WTC11 (cell line): ENCODE measurements at places on chromosomes 12 and 14.
A peak's percentile ranks its signal among the peaks of the same experiment; 100 is the strongest.

DNA sequence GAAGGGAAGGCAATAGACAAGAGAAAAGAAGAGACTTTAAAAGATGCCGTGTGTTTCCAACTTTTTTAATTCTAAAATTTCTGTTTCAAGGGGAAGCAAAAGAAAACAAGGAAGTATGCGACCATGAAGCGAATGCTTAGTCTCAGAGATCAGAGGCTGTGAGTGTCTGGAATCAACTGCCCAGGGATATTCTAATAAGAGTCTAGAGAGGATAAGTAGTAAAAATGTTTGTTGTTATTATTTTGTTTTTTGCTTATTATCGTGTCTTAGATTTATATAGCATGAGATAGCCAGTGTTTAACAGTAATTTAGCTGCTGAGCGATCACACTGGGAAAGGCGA is 421 bp downstream of the FCF1 start:
- no peaks in the 10 kb centered on the region for H3K27me3 ChIP-seq
- peak overlapping the region; percentile 98 for H3K27ac ChIP-seq
- peak overlapping the region; percentile 98 for H3K4me3 ChIP-seq
- no peak for DNase-seq

- H3K4me3 ChIP-seq: no peak overlapping the region
- no peak overlapping the region for H3K27ac ChIP-seq
- H3K4me1 ChIP-seq: 0 out of 2 replicates have a peak, but pooled peaks cover 3% of the 10 kb centered on the region
- no peaks in the 10 kb centered on the region; the same call in 1 of the 2 replicates for H3K27me3 ChIP-seq
- peaks cover 7% of the 10 kb centered on the region; the same call in 1 of the 2 replicates for H3K36me3 ChIP-seq
- no peak for DNase-seq
These were observed 559.8 kb downstream of the RPL10L start for GRCh38 chr14:46091819-46092218.

DNA sequence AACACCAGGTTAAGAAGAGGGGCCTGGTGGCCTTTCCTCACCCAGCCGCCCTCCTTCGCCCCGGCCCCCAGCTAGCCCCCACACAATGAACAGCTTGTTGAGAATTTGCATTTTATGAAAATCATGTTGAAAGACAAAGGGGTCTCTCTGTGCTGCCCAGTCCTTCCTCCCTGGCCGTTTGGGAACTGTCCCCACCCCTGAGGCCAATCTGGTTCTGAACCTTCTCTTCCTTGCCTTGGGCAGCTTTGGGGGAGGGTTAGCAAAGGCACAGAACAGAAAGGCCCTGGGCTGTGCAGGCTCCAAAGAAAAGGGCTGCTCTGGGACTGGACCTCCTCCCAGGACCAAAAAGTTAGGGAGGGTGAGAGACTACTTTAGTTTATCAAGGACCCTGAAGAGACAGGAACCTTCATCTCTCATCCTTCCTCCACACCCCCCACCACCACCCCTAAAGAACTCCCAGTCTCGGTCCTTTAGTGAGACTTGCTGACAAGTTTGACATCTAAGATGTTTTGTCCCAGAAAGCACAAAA is 1.3 kb downstream of the TAMALIN start:
- peaks cover 62% of the 10 kb centered on the region for H3K27me3 ChIP-seq
- H3K27ac ChIP-seq: no peak overlapping the region
- no peak for DNase-seq
- 0 out of 2 replicates have a peak, but pooled peaks cover 2% of the 10 kb centered on the region for H3K36me3 ChIP-seq

GRCh38 chr12:65209655-65210043 is 40.3 kb downstream of the LEMD3 start:
- H3K27ac ChIP-seq: peak overlapping the region; percentile 73
- peaks cover 4% of the 10 kb centered on the region for H3K36me3 ChIP-seq
- DNase-seq: no peak

DNA sequence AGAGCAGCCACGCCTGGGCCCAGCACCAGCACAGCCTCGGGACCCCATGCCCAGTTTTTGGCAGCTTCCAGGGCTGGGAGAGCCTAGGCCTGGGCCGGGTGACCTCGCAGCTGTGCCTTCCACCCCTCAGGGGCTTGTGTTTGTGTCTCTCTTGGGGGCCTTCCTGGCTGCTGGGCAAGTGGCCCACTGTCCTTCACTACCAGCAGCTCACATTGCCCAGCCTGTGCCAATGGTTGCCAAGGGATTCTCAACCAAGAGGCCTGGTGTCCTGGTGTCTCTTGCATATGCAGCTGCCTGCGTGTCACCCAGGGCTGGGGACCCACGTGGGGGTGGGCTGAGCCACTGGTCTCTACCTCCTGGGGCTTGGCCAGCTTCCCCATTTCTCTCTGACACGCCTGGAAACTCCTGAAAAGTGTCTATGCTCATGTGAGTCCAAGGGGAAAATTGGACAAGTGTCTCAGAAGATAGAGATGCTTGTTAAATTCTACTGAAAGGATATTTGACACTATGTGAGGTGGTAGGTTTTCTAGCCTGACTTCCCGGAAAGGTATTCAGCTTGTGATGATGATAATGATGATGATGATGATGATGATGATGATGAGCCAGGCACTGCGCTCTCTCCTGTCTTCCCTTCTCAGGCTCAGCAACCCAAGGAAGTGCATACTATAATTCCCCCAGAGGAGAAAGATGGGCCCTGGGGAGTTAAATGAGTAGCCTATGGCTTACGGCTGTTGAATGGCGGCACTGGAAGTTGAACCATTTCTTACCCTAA is 48.8 kb upstream of the ESRRB start:
- no peak overlapping the region for H3K27ac ChIP-seq
- no peak for DNase-seq
- no peaks in the 10 kb centered on the region for H3K36me3 ChIP-seq

GRCh38 chr14:63405715-63406114 is 87.0 kb upstream of the GPHB5 start:
- H3K36me3 ChIP-seq: peaks cover 7% of the 10 kb centered on the region
- no peaks in the 10 kb centered on the region for H3K27me3 ChIP-seq
- H3K27ac ChIP-seq: peak overlapping the region; percentile 74
- no peak for DNase-seq
- H3K4me3 ChIP-seq: no peak overlapping the region

GRCh38 chr14:26599291-26599690 is 1.5 kb upstream of the NOVA1 start:
- peaks cover 10% of the 10 kb centered on the region for H3K27me3 ChIP-seq
- no peak for DNase-seq
- peaks cover 29% of the 10 kb centered on the region for H3K4me1 ChIP-seq
- no peak overlapping the region for H3K27ac ChIP-seq

DNA sequence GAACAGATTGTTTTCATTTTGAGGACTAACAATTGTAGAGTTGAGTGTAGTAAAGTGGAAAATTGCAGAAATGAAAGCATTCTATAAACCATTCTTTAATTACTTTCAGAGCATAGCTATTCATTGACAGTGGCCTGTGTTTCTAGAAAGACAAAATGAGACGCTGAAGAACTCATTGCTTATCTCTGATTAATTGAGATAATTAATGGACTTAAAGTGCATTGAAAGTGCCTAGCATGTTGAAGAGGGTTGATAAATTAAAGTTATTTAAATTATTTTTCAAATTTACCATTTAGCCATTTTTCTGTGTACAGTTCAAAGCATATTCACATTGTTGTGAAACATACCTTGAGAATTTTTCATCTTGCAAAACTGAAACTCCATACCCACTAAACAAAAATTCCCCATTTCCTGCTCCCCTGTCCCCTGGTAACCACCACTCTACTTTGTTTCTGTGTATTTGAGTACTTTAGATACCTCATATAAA is 57.4 kb downstream of the DAAM1 start:
- DNase-seq: no peak
- no peaks in the 10 kb centered on the region for H3K36me3 ChIP-seq
- no peaks in the 10 kb centered on the region for H3K27me3 ChIP-seq
- H3K27ac ChIP-seq: no peak overlapping the region
- no peak overlapping the region for H3K4me3 ChIP-seq
- H3K4me1 ChIP-seq: peaks cover 37% of the 10 kb centered on the region

DNA sequence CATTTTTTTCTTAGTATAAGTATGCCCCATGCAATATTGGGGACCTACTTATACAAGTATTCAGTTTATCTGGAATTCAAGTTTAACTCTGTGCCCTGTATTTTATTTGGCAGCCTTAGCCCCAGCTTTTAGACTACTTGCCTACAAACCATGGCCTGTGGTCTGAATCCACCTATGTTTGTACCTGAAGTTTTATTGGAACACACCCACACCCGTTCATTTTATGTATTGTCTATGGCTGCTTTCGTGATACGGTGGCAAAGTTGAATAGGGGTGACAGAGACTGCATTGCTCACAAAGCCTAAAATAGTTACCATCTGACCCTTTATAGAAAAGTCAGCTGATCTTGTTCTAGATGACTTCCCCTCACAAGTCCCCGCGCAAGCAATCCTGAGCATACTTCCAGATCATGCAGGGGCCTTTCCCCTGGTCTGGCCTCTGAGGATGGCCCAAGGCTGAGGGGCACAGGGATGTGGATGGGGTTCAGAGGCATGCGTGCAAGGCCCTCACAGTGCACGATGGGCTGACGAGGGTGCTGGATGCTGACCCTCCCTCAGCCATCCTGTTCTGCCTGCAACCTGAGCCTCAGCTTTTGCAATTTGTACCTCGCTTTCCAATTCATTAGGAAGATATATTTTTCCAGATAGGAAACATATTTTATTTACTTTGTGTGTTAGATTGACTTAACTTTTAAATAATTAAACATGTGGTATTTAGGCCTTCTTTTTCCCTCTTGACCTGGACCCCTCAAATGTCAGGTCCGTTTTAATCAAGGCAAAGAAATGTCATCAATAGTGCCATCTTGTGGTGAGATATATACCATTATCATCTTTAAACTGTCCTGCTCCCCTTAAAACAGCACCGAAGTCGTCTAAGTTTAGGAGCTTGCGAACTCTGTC is 527.3 kb upstream of the CCDC196 start:
- DNase-seq: no peak
- H3K36me3 ChIP-seq: peaks cover 5% of the 10 kb centered on the region; the same call in 1 of the 2 replicates
- no peaks in the 10 kb centered on the region for H3K27me3 ChIP-seq

DNA sequence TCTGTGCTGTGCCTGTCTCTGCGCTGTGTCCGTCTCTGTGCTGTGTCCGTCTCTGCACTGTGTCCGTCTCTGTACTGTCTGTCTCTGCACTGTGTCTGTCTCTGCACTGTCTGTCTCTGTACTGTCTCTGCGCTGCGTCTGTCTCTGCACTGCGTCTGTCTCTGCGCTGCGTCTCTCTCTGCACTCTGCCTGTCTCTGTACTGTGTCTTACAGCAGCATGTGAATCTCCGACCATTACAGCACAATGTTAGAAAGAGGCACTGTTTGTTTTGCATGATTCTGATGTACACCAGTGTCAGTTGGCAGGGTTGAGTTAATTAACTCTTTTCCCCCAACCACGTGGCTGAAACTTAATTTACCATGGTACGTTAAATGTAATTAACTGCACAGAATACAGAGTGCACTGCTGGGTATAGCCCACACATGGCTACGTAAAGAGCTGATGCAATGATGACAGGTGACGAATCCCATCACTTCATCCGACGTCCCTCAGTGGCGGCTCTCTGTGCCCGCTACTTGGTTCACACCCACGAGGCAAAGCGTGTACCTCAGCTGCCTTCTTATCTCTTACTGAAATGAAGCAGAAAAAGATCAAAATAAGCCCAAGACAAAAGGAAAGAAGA is 127.7 kb upstream of the SFSWAP start:
- peaks cover 32% of the 10 kb centered on the region for H3K36me3 ChIP-seq
- peaks cover 5% of the 10 kb centered on the region; the same call in 1 of the 2 replicates for H3K27me3 ChIP-seq
- DNase-seq: no peak
- H3K4me1 ChIP-seq: no peaks in the 10 kb centered on the region
- no peak overlapping the region for H3K4me3 ChIP-seq

GRCh38 chr14:49196327-49196726 is 389.9 kb downstream of the RPS29 start:
- H3K36me3 ChIP-seq: no peaks in the 10 kb centered on the region
- DNase-seq: no peak
- no peaks in the 10 kb centered on the region for H3K4me1 ChIP-seq
- no peaks in the 10 kb centered on the region for H3K27me3 ChIP-seq
- H3K4me3 ChIP-seq: no peak overlapping the region

- no peak for DNase-seq
- H3K27ac ChIP-seq: peak overlapping the region; percentile 86
- no peak overlapping the region for H3K4me3 ChIP-seq
- no peaks in the 10 kb centered on the region for H3K27me3 ChIP-seq
These were observed 50.8 kb downstream of the PPP2R5E start for GRCh38 chr14:63492391-63492790.

DNA sequence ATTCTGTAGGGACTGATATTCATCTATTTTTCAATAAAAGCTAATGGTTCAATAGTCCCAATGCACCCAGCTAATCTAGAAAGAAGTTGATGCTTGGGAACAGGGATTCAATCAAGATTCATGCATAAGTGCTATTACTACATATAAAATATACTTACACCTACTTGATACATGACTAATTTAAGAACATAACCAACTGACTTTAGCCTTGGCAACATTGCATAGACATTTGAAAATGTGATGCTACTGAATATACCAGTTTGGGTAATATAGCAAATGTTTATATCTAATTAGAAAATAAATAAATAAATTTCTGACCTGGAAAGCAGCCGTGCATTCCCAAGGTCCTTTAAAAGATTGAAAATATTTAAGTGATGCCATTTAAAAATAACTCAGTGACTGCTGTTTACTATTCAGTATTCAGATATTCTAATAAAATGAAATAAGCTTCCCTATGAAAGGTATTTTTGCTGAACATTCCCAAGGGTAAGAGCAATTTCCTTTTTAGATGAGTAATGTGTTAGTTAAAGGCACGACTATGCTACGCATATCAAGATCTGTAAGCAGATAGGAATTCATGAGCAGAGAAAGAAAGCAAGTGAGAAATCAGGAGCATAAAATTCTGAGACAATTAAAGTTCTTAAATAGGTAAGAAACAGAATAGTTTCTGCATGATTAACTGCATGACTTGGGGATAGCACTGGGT is 160.6 kb upstream of the SYT1 start:
- H3K27ac ChIP-seq: no peak overlapping the region
- H3K4me3 ChIP-seq: no peak overlapping the region
- no peaks in the 10 kb centered on the region for H3K27me3 ChIP-seq
- H3K4me1 ChIP-seq: no peaks in the 10 kb centered on the region

- peaks cover 58% of the 10 kb centered on the region for H3K4me1 ChIP-seq
- no peaks in the 10 kb centered on the region for H3K27me3 ChIP-seq
- no peak for DNase-seq
- no peaks in the 10 kb centered on the region for H3K36me3 ChIP-seq
- H3K27ac ChIP-seq: peak overlapping the region; percentile 88
These were observed 68.7 kb downstream of the CCDC88C start for GRCh38 chr14:91348845-91349465.

DNA sequence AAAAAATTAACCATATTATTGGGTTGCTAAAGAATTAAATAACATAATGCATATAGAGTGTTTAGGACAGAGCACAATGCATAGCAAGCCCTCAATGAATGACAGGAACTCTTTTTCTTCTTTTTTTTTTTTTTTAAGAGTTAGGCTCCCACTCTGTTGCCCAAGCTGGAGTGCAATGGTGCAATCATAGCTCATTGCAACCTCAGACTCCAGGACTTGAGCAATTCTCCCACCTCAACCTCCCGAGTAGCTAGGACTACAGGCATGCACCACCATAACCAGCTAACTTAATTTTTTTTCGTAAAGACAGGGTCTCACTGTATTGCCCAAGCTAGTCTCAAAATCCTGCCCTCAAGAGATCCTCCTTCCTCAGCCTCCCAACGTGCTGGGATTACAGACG is 20.5 kb upstream of the MTERF2 start:
- H3K27me3 ChIP-seq: no peaks in the 10 kb centered on the region
- no peak for DNase-seq
- H3K4me1 ChIP-seq: no peaks in the 10 kb centered on the region
- H3K4me3 ChIP-seq: no peak overlapping the region

GRCh38 chr12:26122681-26123481 is 2.0 kb downstream of the BHLHE41 start:
- H3K4me3 ChIP-seq: peak overlapping the region; percentile 90
- H3K27ac ChIP-seq: no peak overlapping the region
- peaks cover 63% of the 10 kb centered on the region for H3K4me1 ChIP-seq
- H3K27me3 ChIP-seq: peaks cover 76% of the 10 kb centered on the region
- DNase-seq: peak; percentile 57
- H3K36me3 ChIP-seq: no peaks in the 10 kb centered on the region
